ENCODE measurements at places on chromosomes 7 and 10.

GRCh38 chr10:109504401-109504800 lies 418.9 kb downstream of the XPNPEP1 start:
- no peak for DNase-seq

DNA sequence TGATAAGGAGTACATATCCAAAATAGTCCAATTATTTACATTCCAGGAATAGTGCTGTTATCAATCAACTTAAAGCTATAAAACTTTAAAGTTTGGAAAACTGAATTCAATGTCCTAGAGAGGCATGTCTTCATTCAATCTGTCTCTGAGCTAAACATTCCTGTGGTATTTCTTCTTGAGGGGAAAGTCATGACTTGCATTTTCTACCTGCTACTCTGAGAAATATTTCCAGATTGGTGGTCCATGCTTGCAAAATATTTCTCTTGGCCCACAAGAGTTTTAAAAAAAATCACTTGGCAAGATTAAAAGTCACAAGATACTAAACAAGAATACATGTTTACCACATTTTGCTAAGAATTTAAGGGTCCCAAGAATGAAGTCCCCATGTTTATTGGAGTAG lies 63.6 kb upstream of the HGF start:
- no peak for DNase-seq

DNA sequence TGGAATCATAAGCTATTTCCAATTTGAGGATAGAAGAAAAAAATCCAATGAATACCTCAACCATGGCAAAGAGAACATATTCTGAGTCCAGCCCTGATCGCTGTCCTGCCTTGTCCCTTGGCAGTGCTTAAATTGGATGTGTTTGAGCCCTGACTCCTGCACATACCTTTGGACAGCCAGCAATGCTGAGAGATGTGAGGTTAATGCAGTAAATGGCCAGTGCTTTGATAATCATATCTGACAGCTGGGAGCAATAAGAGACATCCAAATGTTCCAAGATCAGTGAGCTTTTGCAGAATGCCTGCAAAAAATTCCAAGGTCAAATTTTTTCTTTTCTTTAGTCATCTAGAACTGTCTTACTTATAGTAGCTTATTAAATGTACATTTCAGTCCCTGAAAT lies 80.1 kb upstream of the LRRC17 start:
- DNase-seq: no peak

DNA sequence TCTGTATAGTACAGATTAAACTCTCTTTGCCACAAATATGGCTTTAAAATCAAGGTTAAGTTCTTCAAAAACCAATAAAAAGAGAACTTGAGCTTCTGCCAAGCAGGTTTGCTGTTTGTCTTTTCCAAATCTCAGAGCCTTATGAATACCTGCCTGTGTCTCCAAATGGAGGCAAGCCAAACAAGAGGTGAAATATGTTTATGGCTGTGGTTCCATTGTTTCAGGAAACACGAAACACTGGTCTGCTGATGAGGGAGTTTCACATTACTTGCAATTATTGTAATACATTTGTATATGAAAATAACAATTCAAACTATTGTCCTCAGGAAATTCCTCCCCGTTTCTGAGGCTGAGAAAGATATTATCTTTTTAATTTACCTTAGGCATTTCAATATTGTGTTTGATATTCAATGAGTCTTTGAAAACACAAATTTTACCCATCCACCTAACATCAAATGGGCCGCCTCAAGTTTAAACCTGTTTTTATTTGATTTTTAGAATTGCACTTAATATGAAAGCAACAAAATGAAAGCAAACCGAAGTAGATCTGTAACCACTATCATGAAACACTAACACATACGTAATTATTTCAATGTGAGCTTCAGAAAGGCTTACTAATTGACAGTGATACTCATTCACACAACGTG lies 359.3 kb downstream of the HGF start:
- DNase-seq: no peak

GRCh38 chr7:24192053-24192452 lies 91.9 kb upstream of the NPY start:
- no peak for DNase-seq

GRCh38 chr10:12973149-12973718 lies 28.3 kb downstream of the CCDC3 start:
- DNase-seq: no peak

GRCh38 chr7:135745703-135746312 lies 2.8 kb downstream of the FAM180A start:
- DNase-seq: no peak

DNA sequence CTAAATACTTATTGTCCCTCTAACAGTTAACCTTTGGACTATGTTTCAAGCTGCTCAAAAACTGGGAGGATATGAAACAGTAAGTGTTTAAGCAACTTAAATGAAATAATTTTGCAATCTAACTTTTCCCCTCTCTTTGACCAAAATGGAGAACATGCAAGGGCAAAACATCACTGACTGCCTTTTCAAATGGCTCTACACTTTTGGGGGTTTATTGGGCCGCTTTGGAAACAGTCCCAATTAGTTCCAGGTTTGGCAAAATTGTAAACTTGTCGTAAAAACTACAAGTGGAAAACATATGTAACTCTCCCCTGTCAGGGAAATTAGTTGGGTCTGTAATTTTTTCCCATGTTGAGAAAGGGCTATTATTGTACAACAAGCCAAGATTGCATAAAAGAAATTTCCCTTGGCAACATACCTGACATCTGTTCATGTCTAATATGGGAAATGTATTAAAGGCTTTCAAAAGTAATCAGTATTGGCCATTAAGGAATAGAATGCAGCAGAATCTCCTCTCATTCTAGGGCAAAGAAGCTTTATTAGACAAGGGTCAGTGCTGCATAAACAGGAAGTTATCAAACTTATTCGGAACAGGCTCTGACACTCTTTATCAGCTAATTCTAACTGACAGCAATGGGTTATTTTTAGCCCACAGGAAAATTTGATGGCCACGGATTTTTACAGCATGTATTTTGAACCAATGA lies 157.9 kb downstream of the ARID5B start:
- DNase-seq: no peak

Measured in effector CD8-positive, alpha-beta T cell (primary cell).